ENCODE measurements at places on chromosomes 11 and 22.

DNA sequence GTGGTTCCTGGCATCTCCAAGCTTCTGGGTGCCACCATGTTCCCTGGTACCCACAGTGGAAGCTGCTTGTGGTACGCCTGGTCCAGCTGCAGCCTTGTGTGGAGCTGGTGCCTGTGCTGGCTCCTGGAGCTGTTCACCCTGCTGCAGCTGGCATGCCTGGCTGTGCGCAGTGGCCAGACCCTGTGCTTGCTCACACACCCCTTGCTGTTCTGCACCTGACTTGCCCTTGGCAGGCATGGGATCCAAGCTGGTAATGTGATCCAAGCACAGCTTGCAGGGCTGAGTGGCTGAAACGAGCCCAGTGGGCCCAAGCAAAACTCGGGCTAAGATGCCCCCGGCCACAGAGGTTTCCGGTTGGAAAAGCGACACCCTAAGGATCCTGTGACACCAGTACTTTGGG lies 104.7 kb upstream of the CLMP start:
- DNase-seq = no peak

DNA sequence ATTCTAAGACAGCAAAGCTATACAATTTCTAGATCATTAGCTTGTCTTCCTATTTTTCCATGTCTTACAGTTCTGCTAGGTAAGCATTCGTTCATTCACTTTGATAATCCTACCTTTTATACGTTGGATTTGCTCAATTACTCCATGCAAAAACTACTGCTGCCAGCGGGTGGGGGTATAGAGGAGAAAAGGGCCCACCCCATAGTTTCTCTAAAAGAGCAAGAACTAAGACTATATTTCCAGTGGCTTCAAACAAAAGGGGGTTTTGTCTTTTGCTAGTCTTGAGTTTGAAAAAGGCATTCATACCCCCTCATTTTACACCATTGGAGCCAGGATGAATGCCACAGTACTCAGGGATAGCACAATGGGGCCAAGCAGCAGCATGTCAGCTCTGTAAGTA lies 155.7 kb downstream of the WT1 start:
- DNase-seq = no peak

GRCh38 chr11:112398798-112399478 lies 138.3 kb upstream of the PLET1 start:
- no peak for DNase-seq

DNA sequence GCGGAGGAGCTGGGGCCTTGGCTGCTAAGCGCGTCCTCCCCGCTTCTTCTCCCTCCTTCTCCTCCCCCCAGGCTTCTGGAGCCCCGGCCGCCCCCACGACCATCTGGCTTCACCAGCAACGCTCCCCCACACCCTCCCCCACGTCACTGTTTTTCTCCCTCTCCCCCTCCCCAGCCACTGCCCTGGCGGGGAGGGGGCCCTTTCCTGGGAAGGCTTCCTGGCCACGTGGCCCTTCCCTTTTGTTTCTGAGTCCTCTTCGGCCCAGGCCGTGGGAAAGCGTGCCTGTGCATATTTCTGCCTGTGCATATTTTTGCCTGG lies 27.7 kb downstream of the RTN4R start:
- DNase-seq = no peak

- no peak for DNase-seq
Observed at GRCh38 chr11:9956483-9956882, 292.6 kb downstream of the SWAP70 start.

- no peak for DNase-seq
Observed at GRCh38 chr11:120215634-120216033, 4.8 kb downstream of the OAF start.

DNA sequence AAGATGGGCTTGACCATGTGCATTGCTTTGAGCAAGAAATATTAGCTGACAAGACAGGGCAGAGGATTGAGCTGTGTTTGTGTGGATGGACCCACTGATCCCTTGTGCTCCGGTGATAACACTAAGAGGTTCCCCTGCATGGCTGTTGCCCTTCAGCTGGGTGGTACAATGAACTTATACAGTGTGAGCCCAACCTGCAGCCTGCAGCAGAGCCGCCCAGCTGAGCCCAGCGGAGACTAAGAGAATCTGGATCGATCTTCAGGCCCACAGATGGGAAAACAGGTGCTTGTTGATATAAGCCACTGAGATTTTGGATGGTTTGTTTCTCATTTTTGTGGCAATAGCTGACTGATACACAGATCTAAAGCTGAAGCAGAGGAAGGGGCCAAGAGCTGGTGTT lies 177.4 kb upstream of the SYT13 start:
- DNase-seq = no peak

DNA sequence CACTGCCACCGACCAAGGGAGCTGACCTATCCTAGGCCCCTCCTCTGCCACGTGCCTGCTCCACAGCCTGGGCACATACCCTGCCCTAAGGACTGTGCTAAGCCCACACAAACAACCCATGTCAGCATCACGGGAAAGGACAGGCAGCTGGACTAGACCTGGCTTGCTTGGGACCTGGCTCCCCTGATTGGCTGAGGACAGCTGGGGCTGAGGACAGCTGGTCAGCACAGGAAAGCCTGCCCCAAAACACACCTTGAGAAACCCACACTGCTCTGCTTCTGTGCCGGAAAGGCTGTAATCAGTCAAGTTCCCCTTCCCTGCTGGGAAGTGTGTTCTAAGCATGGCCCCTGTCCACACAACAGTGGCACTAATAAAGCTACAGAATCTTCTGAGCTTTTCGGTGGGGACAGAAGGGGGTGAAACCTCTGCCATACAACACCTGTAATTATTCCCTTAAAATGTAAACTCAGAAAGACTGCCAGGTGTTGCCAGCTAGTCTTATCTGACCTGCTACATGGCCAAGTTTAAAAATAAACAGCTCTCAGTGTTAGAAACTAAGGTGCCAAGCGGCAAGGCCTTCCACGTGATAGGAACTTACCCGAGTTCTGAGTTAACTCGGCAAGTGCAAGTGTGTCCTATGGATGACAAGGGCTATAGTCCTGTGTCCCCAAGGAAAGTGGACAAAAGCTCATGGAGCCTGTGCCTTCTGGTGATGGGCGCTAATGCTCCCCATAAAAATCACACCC lies 35.7 kb upstream of the ARFGAP3 start:
- no peak for DNase-seq

DNA sequence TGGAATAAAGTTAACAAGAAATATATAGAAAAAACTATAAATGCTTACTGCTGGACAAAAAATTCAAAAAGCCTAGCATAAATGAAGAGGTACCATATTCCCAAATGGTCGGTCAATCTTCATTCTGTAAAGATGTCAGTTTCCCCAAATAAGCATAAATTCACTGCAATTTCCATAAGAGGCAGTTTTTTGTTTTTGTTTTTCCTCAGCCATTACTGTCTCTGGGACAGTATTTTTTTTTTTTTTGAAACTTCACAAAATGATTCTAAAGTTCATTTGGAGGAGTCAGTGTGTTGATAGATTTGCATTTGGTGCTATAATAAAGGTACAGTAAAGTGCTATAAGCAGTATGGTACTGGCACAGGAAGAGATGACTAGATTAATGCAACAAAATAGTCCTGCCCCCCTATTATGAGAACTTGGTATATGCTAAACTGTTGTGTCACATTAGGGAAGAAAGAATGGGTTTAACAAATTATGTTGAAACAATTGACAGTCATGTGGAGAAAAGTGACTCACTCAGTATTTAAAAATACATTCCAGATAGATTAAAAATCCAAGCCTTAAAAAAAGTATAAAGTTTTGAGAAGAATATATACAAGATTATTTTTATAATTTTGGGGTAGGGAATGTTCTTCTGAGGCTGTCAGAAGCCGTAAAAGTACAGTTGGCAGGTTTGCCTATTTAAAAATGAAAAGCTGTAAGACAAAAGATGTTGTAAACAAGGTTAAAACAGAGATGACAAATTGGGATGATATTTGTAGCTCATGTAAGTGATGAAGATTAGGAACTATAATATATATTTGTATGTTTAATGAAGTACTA lies 2.6 kb upstream of the FTH1 start:
- DNase-seq = no peak

- no peak for DNase-seq
Observed at GRCh38 chr11:1943977-1944376, 3.2 kb upstream of the MRPL23 start.

DNA sequence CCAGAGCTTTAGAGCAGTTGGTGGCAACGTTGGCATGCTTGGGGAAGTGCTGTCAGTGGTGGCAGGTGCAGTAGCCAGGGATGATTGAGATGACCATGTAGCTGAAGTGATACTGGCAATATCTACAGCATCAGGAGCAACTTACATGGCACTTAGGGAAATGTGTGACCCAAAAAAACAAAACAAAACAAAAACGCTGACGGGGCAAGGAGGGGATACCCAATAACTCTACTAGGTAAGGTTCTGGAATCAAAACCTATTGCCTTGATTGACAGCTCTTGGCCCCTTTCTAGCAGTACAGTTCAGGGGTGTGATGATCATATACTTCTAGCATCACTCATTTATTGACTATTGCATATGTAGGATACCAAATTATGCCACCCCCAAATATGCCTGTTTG lies 312.6 kb downstream of the AASDHPPT start:
- DNase-seq = no peak

- DNase-seq = no peak
Observed at GRCh38 chr11:44680982-44681597, 45.7 kb upstream of the TSPAN18 start.

GRCh38 chr11:19958204-19958603 lies 202.1 kb downstream of the DBX1 start:
- no peak for DNase-seq

DNA sequence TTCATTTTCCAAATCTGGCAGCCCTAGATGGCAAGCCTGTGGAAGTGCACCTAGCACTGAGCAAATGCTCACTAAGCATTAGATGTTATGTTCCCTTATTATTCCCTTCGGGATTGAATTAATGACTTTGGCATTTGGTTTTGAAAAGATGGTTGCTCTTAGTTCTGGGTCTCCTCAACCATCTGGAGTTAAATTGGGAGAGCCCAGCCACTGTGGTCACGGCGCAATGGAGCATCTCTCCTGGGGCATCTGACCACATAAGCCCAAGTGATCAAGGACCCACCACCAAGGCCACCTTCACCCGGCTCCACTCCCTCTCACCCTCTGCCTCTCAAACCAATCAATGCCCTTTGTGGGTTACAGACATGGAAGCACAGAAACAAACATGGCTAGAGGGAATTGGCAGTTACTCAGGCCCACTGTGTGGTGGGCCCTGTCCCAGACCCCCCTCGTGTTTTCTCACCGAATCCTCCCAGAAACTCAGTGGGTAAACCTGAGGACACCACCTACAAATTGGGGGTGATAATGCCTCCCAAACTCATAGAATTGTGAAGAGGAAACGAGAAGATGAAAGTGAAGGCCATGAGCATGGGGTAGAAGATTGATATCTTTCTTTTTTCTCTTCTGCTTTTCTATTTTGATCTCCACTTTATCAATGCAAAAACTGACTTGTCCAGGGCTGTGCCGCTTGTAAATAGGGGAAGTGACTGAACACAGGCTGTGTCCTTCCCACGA lies 52.2 kb downstream of the IRAG1 start:
- DNase-seq = no peak

DNA sequence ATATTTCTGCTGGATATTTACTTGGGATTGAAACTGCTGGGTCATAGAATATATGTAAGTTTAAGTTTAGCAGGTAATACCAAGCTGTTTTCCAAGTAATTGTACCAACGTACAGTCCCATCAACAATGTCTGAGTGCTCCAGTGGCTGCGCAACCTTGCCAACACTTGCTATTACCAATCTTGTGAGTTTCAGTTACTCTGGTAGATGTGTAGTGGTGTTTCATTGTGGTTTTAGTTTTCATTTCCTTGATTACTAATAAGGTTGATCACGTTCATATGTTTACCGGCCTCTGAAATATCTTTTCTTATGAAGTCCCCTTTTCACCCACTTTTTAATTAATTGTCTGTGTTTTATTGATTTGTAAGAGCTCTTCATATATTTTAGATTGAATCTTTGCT lies 370.6 kb upstream of the CADM1 start:
- DNase-seq = no peak

DNA sequence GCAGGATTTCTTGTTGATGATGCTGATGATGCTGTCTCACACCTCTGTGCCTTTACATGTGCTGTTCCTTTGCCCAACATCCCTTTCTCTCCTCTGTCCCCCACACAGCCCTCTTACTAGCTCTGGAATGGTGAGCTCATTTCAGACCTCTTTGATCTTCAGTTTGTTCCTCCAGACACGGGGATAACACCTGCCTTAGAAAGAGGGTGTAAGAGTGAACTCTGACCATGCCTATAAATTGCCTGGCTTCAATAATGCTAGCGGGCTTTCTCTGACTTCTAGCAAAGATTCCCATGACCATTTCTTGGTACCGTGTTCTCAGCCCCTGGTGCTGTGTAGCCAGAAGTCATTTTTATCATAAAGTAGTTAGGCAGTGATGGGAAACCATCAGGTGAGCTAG lies 55.9 kb upstream of the DRD2 start:
- no peak for DNase-seq

DNA sequence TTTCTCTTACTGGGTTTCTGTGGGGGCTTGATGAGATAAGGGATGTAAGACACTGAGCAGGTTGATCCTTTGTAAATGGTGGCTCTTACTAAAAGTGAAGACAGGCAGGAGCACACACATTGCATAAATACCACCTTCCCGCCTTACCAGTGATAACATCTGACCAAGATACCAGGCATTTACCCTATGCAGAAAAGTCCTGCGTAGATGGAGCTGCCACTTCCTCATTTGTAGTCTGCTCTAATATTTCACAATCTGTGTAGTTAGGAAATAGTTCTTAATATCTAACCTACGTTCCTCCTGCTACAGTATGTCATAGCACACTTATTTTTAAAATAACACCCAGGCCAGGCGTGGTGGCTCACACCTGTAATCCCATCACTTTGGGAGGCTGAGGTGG lies 23.9 kb upstream of the SWAP70 start:
- no peak for DNase-seq

- no peak for DNase-seq
Observed at GRCh38 chr22:35988030-35988429, 40.6 kb downstream of the RBFOX2 start.

DNA sequence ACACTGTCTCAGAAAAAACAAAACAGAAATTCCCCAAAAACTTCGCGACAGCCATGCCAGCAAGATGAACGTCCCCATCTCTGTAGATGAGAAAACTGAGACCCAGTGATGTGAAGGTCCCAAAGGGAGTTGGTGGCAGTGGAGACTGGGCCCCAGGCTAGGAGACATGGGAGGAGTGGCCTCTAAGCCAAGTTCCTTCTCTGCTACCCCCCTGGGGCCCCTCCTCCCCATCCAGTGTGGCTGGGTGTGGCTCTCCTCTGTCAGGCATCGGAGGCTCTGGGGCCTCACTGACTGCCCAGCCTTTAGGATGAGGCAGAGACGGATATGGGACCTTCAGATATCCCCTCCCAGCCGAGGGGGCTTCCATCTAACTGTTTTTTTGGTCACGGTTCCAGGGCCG lies 9.8 kb downstream of the RELT start:
- no peak for DNase-seq

- no peak for DNase-seq
Observed at GRCh38 chr11:3609416-3610265, 32.2 kb downstream of the ART5 start.

All from NCI-H2081 treated with DMSO at 0.1 percent for 48 hours (cell line).